ENCODE measurements at places on chromosomes 5 and 9.

DNA sequence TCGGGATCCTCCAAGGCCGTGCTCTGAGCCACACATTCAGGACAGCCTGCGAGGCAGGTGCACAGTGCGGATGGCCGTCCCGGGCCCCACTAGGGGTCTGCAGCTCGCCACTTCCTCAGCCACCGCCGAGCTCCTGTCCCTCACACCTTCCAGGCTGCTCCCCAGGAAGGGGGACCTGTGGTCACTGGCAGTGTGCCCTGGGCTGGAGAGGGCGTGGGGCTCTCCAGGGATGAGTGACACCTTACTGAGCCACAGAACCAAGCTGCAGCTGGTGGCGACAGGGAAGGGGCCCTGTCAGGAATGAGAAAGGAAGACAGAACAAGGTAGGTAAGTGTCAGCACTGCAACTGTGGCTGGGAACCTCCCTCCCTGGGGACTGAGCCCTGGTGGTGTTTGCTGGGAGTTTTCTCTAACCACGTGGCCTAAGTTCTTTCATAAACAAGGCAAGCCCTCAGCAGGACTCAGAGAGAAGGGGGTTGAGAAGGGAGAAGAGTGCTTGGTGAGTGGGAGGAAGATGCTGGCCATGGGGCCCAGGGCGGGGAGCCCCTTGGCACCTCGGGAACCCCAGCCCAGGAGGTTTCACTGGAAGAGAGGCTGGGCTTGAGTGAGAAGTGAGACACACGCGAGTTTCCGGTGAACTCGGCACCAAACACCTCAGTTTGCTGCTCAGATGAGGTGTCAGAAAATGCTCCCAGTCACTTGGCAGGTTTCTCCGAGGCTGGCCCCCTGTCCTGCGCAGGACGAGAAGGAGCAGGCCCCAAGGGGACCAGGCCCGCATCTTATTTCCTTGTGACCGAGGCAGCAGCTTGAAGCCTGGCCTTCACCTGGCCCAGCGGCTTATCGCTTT is 5.2 kb downstream of the IL13 start:
- peak; percentile 53 for DNase-seq

DNA sequence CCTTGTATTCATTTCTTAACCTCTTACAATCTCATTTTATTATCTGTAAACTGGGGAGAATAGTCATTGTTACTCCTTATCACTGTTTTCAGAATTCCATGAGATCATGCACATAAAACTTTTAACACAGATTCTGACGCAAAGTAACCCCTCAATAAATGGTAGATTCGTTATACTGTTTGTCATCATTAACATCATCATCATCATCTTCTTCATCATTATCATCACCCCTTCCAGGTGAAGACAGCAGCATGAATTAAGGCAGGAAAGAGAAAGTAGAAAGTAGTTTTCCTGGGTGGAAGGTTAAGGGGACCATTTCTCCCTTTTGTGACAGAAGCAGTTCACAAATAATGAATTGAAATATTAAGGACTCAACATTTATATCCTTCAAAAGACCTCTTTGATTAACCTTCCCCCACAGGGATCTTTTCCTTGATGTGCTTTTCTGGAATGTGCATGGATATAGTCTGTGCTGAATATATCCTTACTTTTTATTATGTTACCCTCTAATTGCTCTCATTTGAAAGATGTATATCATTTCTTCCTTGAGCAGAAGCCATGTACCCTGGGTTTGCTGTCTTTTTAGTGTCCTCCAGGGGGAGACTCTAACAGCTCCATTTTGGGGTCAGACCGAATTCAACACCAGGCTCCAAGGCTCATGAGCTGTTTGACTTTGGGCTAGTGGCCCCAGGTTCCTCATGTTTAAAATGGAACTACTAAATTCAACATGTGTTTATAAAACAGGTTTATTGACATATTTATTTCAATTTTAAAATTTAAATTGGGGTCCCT is 1029.9 kb upstream of the WWC1 start:
- no peak for DNase-seq

- no peak for DNase-seq
These were observed 473.0 kb downstream of the ZSWIM6 start for GRCh38 chr5:61805101-61805500.

DNA sequence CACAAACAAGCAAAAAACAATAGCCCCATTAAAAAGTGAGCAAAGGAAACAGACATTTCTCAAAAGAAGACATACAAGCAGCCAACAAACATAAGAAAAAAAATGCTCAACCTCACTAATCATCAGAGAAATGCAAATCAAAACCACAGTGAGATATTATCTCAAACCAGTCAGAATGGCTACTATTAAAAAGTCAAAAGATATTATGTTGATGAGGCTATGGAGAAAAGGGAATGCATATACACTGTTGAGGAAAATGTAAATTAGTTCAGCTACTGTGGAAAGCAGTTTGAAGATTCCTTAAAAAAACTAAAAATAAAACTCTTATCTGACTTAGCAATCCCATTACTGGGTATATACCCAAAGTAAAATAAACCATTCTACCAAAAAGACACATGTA is 28.7 kb upstream of the BARX1 start:
- no peak for DNase-seq

DNA sequence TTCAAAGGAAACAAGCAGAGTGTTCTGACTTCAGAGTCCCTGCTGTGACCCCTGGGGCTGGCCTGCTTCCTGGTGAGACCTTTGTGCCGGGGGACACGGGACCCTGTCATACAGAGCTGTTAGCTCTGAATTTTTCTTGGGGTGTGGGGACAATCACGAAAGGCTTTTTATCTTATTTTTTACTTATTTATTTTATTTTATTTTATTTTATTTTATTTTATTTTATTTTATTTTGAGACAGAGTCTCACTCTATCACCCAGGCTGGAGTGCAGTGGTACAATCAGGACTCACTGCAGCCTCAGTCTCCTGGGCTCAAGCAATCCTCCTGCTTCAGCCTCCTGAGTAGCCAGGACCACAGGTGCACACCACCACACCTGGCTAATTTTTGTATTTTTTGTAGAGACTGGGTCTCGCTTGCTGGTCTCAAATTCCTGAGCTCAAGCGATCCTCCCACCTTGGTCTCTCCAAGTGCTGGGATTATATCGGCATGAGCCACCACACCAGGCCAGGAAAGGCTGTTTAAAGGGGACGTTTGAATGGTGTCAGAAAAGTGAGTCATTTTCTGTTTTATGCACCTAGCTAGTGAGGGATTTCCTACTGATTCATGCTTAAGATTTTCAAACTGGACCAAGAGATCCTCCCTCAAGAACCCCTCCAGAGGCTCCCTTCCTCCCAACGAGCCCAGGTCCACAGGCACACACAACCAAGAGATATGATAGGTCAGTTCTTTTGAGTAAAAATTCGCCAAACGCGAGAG is 75.7 kb downstream of the OLFM1 start:
- no peak for DNase-seq

GRCh38 chr5:151870820-151871219 is 53.8 kb downstream of the GLRA1 start:
- no peak for DNase-seq

GRCh38 chr9:70883056-70883455 is 238.4 kb downstream of the TRPM3 start:
- DNase-seq = no peak

DNA sequence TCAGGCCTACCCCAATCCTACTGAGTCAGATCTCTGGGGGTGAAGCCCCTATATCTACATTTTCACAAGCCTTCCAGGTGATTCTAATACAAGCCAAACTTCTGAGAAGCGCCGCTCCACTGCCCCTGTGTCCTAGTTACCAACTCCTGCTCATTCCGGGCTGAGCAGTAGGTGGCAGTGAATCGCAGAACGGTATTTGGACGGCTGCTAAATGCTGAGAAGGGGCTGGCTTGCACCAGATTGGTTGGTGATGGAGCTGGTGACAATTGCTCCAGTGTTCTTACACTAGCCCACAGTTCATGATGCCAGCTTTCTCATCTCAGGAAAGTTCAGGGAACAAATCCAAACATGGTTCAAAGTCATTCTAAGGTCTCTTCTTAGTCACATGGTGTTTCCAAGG is 31.1 kb upstream of the FGF1 start:
- peak; percentile 10 for DNase-seq

All from stimulated activated CD4-positive, alpha-beta T cell treated with anti-CD3 and anti-CD28 coated beads, Interleukin-15, amount 100 ng/mL, for 48 hours (primary cell).